ENCODE measurements at places on chromosomes 12 and 14. TPM values are rescaled to one million over a fixed set of nuclear protein-coding genes. Genes with fewer than 3 reads are reported as not detected.

DNA sequence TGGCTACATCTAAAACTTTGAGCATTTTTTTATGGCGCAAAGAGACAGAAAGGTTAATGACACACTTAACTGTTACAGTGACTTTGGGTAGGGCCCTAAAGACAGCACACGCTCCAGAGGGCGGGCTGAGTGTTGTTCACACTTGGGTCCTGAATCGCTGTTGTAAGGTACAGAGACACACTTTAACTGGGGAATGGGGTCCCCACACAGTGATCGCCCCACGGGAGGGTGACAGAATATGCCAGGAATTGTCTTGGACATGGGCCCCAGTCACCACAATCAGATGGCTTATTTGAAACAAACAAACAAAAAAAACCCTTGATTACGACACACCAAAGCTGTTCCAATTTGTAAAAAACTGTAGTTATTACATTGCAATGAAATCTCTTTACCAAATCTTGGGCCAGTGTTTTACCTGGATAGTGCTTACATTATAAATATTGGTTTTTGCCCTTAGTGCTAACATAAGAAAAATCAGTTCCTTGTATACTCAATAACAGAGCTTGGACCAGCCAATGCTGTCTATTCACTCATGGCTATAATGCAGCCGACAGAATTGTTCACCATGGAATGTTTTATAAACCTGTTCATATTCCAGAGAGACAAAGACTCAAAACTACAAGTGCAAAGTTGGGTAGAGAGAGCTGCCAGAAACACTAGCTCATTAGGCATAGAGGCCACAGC is 28.3 kb downstream of the KCTD10 start:
- DNase-seq: peak; percentile 50

GRCh38 chr12:95721320-95721719 is 69.2 kb downstream of the NTN4 start:
- DNase-seq: no peak

- DNase-seq: no peak
Measured at GRCh38 chr12:101859664-101860607, 17.4 kb upstream of the DRAM1 start.

DNA sequence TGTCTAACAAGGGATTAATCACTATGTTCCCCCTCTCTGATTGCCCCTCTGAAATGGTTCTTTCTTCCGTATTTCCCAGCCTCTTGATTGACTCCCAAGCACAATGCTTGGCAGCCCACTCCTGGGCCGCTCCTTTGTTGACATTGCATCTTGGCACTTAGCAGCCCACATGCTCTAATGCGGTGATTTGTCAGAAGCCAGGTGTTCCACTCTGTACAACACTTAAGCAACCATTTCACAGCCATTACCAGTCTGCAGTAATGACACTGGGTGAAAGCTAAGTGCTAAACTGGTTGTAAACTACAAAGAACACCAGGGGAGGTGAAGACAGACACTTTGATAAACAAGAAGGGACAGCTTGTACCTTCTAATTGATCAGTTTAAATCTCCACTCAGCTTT is 353.5 kb downstream of the TMEM132D start:
- DNase-seq: no peak

DNA sequence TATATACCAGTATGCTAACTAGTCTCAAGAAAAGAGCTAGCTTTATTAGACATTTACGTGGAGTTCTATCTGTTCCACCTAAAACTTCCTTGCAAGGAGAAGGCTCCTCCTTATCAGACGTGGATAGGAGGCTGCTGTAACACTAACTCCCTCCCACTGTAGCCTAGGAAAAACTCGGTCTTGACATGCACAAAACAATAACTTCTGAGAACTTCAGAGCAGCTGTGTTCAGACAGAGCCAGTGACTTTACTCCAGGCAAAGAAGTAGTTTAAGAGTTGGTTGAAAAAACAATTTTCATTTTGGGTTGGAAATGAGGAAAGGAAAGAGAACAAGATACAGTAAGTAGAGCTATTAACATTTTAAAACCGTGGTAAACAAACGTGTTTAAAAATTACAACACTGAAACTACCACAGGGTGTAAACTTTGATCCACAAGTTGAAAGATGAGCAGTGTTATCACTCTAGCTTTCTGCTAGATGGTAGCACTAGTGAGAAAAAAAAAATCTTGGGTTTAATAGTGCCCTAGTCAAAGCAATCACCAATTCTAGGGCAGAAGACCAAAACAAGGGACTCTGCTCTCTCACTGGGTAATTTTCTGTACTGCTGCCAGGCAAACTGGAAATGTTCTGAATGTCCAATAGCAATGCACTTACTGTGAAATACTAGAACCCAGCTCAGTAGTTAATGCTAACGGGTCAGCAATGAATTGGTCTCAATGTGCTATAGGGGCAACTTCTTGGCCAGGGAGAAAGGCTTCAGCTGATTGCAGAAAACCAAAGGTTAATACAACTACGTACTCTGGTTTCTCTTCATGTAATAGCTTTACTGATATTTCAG is 2.4 kb downstream of the ATF7 start:
- DNase-seq: no peak

GRCh38 chr14:90600619-90601018 is 203.8 kb downstream of the CALM1 start:
- peak; percentile 59 for DNase-seq

DNA sequence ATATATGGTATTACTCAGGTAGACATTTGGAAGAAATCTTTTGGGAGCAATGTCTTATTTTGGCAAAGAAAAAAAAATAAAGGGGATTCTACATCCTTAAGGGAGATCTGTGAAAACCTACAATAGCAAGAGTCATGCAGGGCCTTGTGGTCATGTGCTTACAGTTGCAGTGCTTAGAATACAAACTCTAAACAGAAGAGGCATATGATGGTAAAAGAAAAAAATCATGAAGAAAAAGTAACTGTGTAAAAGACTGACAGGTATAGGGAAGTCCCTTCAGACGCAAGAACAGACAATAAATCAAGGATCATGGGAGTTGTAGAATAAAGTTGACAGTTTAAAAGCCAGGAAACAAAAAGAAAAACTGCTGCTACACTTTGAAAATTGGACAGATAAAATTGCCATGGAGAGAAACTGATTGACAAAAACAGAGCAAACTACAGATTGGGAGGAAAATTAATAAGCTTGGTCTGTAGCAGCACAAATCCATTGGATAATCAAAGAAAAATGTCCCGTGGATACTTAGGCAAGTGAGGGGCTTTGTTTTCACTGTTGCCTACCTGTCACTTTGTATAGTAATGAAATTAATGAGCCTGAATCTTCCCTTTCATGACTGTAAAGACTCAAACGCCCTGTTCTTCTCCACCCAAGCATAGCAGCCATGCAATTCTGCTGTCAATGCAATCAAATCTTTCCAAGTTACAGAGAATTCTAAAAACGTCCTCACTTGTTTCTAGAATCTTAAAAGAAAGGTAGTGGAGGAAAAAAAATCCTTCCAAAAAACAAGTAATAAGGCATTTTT is 402.0 kb downstream of the SYT1 start:
- DNase-seq: no peak

DNA sequence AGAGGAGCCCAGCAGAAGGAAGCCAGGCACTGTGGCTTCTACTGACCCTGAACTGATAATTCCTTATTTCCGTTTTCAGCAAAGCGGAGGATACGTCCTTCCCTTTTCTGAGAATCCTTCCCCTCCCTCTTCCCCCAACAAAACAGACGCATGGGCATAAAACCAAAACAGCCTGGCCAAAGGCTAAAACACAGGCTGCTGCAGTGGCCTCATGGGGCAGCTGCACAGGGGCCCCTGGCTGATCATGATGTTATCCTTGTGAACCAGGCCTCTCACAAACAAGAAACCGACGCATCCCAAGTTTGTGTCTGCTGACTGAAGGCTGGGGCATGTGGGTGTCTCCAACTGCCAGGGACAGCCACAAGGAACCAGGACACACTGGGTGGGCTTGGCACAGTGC is 23.4 kb upstream of the STON2 start:
- no peak for DNase-seq

DNA sequence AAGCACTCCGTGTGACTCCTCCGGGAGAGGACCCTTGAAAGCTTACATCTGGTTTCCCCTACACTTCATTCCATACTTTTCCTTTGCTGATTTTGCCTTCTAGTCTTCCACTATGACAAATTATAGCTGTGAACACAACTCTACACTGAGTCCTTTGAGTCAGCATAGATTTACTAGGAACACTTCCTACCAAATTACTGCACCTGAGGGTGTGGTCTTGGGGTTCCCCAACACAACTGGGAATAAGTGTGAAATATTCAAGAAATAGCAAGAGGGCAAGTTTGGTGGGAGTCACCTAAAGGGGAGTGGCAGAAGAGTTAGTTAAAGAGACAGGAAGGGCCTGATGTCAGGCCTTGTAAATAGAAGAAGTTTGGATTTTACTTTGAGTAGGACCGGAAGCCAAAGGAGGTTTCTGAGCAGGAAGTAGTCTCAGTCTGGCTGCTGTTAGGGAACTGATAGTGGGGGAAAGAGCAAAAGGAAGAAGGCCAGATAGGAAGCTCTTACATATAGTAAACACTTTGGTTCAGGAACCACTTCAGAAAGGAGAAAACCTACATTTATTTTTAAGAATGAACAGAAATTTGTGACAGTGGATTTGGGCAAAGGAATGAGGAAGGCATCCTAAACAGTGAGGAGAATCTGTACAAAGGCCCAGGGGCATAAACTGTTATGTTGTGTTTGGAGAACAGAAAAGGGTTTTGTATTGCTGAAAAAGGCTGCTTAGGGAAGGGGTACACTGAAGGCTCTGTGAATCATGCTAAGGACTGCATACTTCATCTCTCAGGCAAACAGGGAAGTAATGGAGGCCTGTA is 14.2 kb downstream of the SEL1L start:
- no peak for DNase-seq

- DNase-seq: no peak
Measured at GRCh38 chr12:91523831-91524230, 341.2 kb upstream of the DCN start.

CAPS2 gene
- 8.6 TPM for total RNA-seq

SRGAP1 gene
- total RNA-seq: 16.0 TPM

GRCh38 chr12:27657296-27657695 is 39.0 kb upstream of the REP15 start:
- DNase-seq: no peak

DNA sequence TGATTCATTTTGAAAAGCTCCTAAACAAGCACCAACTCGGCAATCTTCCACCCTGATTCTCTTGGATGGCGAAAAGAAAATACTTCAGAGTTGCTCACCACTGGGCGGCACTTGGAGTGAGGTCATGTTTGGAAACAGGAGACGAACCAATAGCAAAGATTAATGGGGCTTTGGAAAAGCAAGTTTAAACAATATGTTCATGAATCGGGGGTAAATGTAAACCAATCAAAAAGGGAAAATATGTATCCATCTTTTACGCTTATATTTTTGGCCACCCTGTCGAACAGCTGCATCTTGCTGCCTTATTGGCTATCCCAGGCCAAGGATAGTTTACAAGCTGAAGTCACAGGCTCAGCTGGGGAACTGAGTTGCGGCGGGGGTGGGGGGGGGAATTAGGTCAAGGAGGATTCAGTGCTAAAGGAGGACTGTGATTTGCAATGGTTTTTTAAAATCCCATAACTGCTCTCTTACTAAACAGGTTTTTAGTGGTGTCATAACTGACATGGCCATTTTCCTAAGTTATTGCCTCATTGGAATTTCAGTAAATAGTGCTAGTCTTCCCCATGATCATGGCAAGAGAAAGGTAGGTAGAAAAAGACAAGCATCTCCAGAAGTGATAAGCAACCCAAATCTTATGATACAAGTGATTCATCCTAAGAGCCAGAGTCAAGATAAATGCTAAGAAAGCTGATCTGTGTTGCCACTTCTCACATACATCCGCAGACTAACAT is 210.6 kb downstream of the PHLDA1 start:
- DNase-seq: peak; percentile 81
